ENCODE measurements at places on chromosomes 12 and 14.

- DNase-seq: no peak
These were observed 262.5 kb downstream of the FOXG1 start for GRCh38 chr14:29028973-29029582.

DNA sequence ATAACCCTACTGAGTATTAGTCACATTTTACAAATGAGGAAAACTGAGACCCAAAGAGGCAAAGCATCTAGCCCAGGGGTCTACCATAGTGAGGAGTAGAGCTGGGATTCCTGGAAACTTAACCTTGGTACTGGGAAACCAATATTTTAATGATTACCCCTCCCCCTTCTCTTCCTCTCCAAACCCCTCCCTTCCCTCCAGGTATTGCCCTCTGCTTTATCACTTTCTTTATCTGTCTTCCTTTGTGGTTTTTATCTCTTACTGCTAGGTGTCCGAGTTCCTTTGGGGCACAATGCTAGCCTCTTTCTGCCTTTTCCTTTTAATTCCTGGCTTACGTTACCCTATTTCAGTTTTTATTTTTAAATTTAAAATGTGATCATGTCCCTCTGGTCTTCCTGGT lies 2.8 kb downstream of the GABARAPL1 start:
- DNase-seq: no peak

- DNase-seq: no peak
These were observed 150.5 kb upstream of the KRR1 start for GRCh38 chr12:75661908-75662307.

DNA sequence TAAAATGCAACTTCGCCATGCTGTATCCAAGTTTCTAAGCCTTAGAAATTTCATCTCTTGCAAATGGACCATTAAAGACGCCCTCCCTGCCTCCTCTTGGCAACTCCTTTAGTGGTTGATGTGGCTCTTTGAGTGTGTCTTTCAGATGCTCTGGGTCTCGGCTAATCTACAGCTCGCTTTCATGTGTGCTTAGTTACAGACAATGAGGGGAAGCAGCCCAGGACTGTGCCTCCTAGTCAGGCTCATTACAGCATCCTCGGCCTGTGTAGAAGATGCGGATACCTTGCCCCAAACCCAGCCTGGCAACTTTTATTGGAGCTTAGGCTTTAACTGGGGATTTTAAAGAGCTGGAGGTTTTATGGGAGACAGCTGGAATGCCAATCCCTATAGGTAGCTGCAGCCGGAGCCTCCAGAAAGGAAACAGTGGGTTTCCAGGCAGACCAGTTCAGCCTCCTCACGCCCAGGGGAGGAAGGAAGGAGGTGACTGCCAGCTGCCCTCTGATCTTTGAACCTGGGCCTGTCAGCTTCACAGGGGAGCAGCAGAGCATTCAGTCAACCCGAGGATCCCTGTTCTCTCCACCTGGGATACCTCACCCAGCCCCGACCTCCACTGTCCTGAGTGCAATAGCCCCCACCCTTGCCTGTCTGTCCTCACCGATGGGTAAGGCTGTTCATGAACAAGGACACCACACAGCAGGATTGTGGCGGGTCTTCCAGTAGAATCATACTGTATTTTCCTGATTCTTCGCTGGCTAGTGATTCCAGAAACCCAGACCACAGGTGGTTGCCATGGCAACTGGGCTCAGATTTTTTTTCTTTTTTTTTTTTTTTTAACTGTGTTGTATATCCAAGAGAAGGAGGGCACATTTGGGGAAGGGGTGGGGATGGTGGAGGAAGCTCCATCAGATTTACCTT lies 638.5 kb downstream of the MED13L start:
- no peak for DNase-seq

DNA sequence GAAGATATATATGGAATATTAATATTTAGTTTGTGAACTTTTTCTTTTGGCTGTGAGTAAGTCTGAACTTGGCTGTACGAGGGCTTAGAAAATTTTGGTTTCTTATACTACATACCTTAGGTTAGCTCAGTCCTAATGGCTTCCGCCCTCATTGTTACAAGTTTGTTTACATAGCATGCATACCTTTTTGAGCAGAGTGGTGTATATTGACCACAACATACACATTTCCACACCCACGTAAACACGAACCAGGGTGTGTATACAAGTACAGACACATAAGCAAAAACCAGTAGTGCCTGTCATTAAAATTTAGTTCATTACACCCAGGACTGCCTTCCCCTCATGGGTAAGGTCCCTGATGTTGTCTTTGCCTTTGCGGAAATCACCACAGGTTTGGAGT lies 230.2 kb upstream of the RGS6 start:
- DNase-seq: no peak

GRCh38 chr14:103552011-103552845 lies 10.2 kb downstream of the BAG5 start:
- DNase-seq: no peak

DNA sequence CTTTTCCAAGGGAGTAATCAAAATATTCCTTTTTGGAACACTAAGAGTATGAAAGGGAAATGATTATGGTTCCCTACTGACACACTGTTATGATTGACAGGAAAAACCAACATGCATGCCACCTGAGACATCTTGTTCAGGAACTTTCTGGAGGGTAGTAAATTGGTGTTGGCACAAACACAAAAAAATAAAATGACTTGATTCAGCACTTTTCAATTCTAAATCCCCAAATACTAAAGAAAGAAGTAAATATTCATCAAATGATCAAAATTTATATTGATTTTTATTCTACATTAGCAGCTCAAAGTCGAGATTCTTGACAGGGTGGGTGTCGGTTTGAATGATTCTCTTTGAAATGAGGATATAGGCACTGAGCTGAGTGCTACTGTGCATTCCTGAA lies 271.4 kb upstream of the NPAS3 start:
- no peak for DNase-seq

GRCh38 chr14:93042968-93043940 lies 72.5 kb downstream of the ITPK1 start:
- DNase-seq: no peak

DNA sequence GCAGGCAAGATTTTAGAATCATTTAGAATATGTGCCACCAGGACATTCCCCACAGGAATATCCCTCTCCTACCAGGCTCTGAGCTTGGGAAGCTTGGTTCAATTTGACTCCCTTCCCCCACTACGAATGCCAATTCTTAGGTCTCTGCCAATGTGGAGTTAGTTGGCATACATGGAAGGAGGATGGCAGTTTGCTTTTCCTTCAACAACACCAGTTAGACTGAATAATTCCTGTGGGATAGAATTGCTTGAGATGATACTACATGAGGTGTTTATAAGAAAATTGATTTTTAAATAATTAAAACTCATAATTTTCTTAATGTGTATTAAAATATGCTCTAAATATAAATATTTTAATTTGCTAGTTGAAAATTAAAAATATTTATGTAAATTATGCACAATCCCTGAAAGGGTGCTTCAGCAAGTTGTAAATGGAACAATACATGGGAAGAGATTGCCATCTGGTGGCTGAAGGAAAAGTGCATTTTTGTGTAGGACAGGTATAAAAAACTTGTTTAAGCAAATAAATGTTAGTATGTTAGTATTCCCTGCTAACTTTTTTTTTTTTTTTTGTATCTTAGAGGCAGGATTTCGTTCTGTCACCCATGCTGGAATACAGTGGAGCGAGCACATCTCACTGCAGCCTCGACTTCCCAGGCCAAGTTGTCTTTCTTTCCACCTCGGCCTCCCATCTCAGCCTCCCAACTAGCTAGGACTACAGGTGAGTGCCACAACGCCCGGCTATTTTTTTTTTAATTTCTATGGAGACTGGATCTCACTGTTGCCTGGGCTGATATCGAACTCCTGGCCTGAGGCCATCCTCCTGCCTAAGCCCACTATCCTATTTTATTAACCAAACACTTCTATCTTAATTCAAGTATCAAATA lies 25.8 kb upstream of the STRAP start:
- DNase-seq: no peak

DNA sequence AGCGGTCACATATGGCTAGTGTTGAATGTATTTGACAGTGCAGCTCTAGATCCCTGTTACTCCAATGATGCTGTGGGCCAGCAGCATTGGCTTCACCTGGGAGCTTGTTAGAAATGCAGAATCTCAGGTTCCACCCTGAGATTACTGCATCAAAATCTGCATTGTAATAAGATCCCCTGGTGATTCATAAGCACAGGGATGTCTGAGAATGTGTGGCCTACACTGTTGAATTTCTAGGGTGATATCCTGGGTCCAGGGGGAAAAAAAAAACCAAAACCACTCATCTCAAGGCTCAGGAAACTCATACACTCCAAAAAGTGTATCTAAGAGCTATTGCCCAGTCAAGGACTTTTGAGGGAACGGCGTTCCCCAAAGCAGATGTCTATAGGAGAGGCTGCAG lies 196.8 kb downstream of the PPM1H start:
- DNase-seq: no peak

DNA sequence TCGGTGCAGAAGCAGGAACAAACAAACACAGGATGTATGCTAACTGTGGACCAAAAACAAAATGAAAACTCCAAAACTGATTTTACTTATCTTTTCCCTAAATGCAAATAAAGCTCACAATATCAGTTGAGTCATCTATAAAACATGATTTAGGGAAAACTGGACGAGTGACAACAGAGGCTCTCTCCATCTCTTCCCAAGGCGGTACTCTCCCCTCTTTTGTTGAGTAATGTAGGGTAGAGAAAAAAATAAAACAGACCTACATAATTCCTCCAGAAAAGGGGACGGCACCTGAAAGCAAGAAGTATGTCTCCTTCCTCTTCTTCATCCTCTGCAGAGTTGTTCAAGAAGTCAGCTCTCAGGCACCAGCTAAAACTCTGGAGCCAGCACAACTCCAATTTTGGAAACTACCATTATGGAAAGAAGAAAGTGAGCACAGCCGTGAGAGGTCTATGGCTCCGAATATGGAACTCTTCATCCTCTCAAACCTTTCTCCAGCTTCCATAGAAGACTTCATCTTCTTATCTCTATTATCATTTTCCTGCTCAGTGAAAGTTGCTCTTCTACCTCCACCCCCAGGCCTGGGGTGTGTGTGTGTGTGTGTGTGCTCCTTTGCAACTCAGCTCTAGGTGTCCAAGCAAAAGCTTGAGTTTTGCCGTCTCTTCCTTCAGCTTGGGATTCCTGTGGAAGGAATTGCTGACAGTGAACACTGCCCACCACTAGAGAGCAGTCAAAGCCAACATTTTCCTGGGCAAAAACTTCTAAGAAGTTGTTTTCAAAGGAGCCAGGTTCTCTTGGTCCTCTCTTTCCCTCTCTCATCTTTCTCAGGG lies 155.4 kb downstream of the DIO2 start:
- no peak for DNase-seq

GRCh38 chr12:75294336-75294735 lies 35.8 kb downstream of the CAPS2 start:
- no peak for DNase-seq

DNA sequence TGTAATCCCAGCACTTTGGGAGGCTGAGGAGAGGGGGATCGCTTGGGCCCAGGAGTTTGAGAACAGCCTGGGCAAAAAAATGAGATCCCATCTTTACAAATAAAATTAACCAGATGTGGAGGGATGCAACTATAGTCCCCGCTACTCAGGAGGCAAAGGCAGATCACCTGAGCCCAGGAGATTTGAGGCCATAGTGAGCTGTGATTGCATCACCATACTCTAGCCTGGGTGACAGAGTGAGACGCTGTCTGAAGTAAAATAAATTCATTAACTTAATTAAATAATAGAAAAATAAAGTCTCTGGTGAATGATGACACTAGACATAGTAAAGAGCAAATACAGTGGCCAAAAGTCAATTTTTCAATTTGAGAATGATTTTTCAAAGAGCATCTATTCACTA lies 16.1 kb upstream of the PLEKHA5 start:
- DNase-seq: no peak

DNA sequence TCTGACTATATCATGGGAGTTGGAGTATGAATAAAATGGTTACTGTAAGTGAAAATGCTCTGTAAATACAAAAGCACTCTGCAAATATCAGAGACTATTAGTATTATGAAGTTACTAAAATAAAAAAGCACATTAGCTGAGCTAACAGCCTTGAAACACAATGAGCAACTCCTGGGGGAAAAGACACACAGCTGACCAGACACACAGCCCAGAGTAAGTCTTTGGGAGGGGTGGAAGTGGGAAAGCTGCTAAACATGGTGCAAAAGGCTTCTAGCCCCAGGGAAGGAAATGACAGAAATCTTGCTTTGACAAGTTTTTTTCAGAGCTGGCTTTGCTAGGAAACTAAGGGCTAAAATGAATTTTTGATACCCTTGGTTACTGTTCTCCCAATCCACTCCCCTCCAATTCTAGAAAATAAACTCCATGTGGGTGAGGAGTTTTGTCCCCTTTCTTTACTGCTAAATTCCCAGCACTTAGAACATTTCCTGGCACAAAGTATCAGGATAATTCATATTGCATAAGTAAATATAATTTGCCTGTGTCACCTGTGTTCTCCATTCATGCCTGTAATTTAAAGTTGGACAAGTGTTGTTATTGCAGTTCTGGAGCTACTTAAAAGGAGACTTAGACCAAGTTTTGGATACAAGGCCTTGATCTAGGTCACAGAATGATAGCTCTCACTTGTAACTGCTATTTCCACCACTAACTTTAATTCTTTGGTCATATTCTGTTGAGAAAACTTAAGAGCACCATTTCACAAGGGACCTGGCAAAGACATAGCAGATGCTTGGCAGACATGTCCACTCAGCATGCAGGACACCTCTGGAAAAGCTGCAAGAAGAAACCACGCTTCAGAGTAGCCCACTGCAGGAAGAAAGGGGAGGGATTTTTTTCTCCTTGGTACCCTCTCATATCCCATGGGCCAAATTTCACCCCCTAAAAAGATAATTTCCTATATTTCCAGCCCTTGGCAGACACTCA lies 19.0 kb upstream of the RAB3IP start:
- no peak for DNase-seq

- no peak for DNase-seq
These were observed 210.8 kb downstream of the DAD1 start for GRCh38 chr14:22378181-22378580.

DNA sequence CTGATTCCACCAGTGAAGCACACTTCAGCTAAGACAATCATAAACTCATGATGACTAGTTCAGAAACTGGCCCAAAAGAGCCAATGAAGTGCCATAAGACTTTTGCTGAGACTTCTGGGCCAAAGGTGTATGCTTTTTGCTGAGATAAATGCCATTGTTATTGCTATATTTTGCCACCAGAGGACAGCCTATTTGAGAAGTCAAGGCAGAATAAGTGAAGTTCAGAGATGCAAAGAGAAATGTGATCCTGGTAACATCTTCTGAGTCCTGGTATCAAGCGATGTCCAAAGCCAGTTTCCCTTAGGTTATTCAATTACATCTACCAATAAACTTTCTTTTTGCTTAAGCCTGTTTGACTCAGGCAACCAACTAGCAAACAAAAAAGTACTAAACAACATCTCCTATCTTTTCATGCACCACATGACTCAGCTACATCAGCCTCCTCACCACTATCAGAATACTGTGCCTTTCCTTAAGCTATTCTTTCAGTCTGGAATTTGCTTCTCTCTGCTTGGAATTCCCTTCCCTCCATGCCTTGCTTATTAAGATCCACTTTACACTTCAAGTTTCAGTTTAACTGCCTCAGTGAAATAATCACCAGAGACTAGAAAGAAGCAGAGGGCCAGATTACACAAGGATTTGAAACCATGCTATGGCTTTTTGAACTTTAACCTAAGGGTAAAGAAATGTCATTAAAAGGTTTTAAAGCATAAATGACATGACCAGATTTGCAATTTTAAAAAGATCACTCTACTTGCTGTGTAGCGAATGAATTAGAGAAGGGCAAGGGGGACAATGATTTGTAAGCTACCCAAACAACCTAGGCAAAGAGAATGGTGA lies 14.0 kb downstream of the CRY1 start:
- DNase-seq: no peak
